Right lobe of liver (tissue), 6 donors: ENCODE measurements at places on chromosomes 5 and 9. TPM values are rescaled to one million over a fixed set of nuclear protein-coding genes. Genes with fewer than 3 reads are reported as not detected.

- DNase-seq, result no peak
- H3K36me3 ChIP-seq, result no peaks in the 10 kb centered on the region
- no peak overlapping the region for H3K4me3 ChIP-seq
- H3K27me3 ChIP-seq, result no peaks in the 10 kb centered on the region
- no peak overlapping the region for H3K27ac ChIP-seq
Measured at GRCh38 chr5:165309446-165309845, 1804.0 kb downstream of the MAT2B start.

Gene C5orf58
- not detected for total RNA-seq

Gene ELAVL2
- total RNA-seq, result not detected

Gene SPINK4
- total RNA-seq, result not detected

Gene C1QTNF2
- 0.20 TPM for total RNA-seq

Gene ZNF300
- total RNA-seq, result 0.60 TPM

- no peak for DNase-seq
- H3K4me3 ChIP-seq, result no peak overlapping the region
- no peaks in the 10 kb centered on the region for H3K27me3 ChIP-seq
- no peaks in the 10 kb centered on the region for H3K4me1 ChIP-seq
Measured at GRCh38 chr5:130277522-130277921, 373.3 kb downstream of the CHSY3 start.
